ENCODE measurements at places on chromosomes 1 and 21. TPM values are rescaled to one million over a fixed set of nuclear protein-coding genes. Genes with fewer than 3 reads are reported as not detected.

DNA sequence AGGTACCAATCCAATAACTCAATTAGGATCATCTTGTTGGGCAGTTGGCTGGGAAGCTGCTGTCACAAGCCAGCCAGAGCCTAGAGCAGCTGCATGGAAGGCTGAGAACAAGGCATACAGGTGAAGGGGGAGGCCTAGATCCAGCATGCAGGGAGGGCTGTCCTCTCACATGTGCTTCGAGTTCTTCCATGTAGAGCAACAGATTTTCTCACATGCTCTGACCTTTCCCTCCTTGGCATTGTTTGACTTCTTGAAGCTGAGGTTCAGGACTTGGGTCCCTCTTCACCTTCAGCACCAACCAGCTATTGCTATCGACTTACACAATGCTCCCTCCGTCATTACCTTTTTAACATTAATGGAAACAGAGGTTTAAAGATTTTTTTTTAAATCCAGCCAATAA is 257.7 kb downstream of the ATG4C start:
- no peak for DNase-seq
- no peaks in the 10 kb centered on the region for H3K4me1 ChIP-seq
- no peak overlapping the region for H3K4me3 ChIP-seq

Gene TTLL10
- not detected for total RNA-seq

DNA sequence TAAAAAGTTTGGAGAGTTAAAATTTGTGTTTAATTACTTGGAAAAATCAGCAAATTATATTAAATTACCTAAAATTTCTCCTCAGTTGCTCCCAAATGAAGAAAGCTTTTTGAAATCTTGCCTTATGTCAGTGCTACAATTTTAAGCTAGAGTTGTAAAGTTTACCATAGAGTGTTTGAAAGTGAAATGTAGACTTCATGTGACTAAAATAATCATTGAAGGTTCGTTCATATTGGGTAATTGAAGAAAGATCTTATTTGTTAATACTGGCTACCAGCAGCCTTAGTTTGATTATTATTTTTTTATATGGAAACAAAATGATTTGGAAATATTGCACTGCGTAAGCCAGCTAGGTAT is 4.4 kb downstream of the DYRK1A start:
- peaks cover 69% of the 10 kb centered on the region for H3K4me1 ChIP-seq
- peak overlapping the region; percentile 99 for H3K4me3 ChIP-seq
- no peaks in the 10 kb centered on the region for H3K27me3 ChIP-seq
- DNase-seq = no peak

- DNase-seq = no peak
- no peak overlapping the region for H3K4me3 ChIP-seq
- H3K4me1 ChIP-seq = no peaks in the 10 kb centered on the region
- peaks cover 47% of the 10 kb centered on the region for H3K36me3 ChIP-seq
- H3K27me3 ChIP-seq = no peaks in the 10 kb centered on the region
Measured at GRCh38 chr21:36282568-36283230, 37.3 kb upstream of the MORC3 start.

GRCh38 chr1:165876121-165876520 is 48.7 kb downstream of the UCK2 start:
- H3K4me3 ChIP-seq = no peak overlapping the region
- H3K4me1 ChIP-seq = no peaks in the 10 kb centered on the region
- no peak for DNase-seq
- H3K27me3 ChIP-seq = no peaks in the 10 kb centered on the region
- no peak overlapping the region for H3K27ac ChIP-seq

- H3K4me3 ChIP-seq = no peak overlapping the region
- H3K27ac ChIP-seq = peak overlapping the region; percentile 61
- no peaks in the 10 kb centered on the region for H3K27me3 ChIP-seq
- H3K36me3 ChIP-seq = no peaks in the 10 kb centered on the region
- DNase-seq = peak; percentile 80
Measured at GRCh38 chr21:16084776-16085364, 355.1 kb downstream of the USP25 start.

DNA sequence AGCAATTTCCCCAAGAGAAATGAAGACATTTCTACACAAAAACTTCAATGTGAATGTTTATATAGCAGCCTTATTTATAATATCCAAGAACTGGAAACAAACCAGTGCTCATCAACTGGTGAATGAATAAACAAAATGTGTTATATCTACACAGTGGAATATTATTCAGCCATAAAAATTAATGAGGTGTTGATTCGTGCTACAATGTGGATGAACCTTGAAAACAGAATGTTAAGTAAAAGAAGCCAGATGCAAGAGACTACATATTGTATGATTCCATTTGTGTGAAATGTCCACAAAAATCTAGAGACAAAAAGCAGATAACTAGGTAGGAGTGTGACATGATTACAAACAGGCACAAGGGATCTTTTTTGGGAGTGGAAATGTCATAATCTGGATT is 110.0 kb downstream of the CD247 start:
- H3K36me3 ChIP-seq = peaks cover 27% of the 10 kb centered on the region
- H3K27me3 ChIP-seq = no peaks in the 10 kb centered on the region
- H3K4me1 ChIP-seq = no peaks in the 10 kb centered on the region
- no peak overlapping the region for H3K4me3 ChIP-seq

- no peaks in the 10 kb centered on the region for H3K27me3 ChIP-seq
- no peaks in the 10 kb centered on the region for H3K36me3 ChIP-seq
- DNase-seq = no peak
- H3K4me3 ChIP-seq = peak overlapping the region; percentile 6
Measured at GRCh38 chr1:229579059-229579673, 20.7 kb upstream of the ABCB10 start.

DNA sequence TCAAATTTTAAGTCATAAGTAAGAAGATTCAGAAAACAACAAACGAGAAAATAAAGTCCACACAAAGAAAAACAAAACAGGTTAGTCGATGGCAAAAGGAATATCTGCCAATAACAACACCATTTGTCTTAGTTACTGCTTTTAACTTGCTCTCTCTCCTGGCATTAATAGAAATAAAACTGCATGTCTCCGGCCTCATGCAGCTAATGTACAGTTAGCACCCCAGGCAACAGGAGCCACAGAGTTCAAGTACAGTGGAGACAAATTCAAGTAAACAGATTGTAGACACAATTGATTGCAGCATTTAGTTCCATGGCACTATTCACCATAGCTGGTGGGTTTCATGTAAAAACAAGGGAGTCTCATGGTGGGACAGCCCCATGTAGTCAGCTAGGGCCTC is 33.5 kb downstream of the SUSD4 start:
- H3K36me3 ChIP-seq = no peaks in the 10 kb centered on the region
- H3K27ac ChIP-seq = no peak overlapping the region
- DNase-seq = no peak

- no peaks in the 10 kb centered on the region for H3K36me3 ChIP-seq
- H3K4me3 ChIP-seq = no peak overlapping the region
- no peak for DNase-seq
Measured at GRCh38 chr1:241869022-241869421, 21.0 kb downstream of the EXO1 start.

DNA sequence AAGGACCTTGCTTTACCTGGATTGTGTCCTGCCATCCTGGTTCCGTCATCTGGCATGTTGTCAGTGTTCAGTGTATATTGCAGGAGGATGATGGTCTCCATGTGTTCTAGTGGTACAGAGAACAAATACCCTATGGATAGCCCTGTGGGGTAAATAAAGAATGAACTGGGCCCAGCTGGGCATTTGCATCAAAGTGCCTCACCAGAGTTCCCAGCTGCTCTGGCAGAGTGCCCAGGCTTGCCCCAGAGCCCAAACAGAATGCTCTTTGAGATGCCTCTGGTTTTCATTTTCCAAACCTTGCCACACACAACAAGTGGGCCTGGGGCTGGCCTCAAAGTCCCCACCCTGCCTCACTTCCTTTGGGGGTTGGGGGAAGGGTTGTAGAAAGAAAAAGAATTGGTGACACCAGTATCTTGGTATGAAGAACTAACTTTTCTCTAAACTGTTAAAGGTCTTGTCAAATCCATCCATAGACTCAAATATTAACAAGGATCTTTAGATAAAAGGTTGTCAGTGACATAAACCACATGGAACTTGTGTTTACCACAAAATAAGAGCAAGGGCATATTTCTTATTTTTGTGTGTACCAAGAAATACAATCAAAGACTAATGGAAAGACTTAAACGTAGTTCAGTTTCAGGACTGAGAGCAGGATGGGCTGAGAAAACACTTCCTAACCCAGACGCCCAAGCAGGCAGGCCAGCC is 82.2 kb downstream of the LMO4 start:
- DNase-seq = no peak
- no peaks in the 10 kb centered on the region for H3K4me1 ChIP-seq
- H3K36me3 ChIP-seq = no peaks in the 10 kb centered on the region
- no peak overlapping the region for H3K4me3 ChIP-seq
- no peak overlapping the region for H3K27ac ChIP-seq
